Activated CD8-positive, alpha-beta memory T cell treated with anti-CD3 and anti-CD28 coated beads for 48 hours (primary cell): ENCODE measurements at places on chromosomes 2 and 18.

GRCh38 chr2:88016960-88017779 lies 823 bp upstream of the RNU2-63P start:
- DNase-seq, result peak; percentile 7

DNA sequence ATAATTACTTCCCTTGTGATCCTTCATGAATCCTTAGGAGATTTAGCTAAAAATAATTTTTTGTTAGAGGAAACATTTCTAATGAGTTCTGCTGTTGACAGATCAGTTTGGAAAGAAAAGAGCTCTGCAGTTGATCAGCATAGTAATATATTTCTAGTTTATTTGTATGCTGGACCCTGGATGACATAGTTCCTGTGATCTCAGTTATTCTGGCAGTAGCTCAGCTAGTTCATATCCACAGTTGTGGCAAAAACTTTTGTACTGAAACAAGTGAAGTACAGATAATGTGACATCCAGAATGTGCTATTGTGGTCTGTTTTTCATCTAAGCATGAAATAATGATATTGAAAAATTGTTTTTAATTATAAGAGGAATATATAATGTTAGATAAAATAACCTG lies 33.7 kb downstream of the ABI2 start:
- no peak for DNase-seq

DNA sequence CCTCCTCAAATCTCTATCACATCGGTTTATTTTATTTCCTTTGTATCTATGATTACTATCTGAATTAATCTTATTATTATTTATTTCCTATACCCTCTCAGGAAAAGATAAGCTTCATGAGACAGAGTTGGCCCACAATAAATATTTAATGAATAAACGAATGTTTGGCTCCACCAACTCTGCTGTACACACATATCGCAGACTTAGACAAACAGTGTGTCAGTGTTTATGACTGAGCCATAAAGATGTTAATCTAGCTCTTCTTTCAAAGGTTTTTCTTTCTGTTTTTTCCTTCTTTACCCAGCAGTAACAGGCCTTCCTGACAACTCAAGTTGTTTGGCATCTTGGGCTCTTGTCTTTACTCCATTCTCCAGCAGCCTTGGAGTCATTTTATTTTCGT lies 329.5 kb downstream of the CDH2 start:
- DNase-seq, result no peak

GRCh38 chr2:238791354-238791753 lies 56.5 kb upstream of the TWIST2 start:
- DNase-seq, result no peak

GRCh38 chr2:168552450-168552856 lies 96.4 kb downstream of the CERS6 start:
- no peak for DNase-seq

GRCh38 chr2:179646862-179647587 lies 214.4 kb downstream of the ZNF385B start:
- DNase-seq, result no peak

DNA sequence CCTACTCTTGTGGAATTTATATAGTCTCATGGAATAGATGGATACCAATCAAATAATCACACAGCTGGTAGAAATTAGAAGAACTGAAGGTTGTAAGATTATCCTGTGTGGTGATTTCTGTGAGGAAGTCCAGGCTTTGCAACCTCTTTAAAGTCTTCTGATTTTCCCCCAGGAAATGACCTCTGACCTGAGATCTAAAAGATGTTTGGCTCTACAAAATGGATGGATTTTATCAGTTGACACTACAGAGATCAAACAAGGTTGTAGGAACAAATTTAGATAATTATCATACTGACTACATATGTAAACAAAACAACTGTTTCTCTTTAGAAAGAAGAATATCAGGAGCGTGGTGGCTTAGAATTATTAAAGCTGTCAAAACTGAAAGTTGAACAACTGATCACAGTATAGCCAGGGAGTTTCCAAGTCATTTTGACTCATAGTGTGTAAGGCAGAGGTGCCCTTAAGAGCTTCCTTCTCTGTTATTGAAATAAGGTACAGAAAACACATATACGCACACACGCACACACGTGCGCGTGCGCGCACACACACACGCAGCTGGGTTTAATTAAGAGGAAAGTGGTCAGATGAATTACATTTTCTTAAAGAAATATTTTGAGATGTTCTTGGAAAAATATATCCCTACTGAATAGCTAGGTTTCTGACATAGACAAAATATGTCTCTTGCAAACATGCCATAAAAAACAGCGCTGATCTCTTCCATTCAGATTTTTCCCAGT lies 35.5 kb upstream of the PELI1 start:
- DNase-seq, result no peak

- DNase-seq, result no peak
These were observed 21.1 kb downstream of the KIF5C start for GRCh38 chr2:148896136-148896535.

DNA sequence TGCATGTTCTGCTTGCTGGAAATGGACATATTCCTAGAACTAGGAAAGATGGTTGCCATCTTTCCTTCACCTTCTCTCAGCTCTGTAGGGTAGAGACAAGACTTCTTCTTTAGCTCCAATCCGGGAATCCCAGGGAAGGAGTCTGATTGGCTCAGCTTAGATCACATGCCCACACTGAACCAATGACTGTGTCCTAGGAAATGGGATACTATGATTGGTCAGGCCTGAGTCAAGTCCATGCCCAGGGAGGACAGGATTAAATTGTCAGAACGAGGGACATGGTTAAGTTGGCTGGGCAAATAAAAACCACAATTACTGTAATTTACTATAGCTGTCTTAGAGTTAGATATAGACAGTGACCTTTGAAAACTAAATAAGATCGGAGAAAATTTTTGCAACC lies 31.4 kb downstream of the SEMA4F start:
- no peak for DNase-seq

GRCh38 chr2:37576831-37577230 lies 94.6 kb downstream of the CDC42EP3 start:
- no peak for DNase-seq

- DNase-seq, result no peak
These were observed 43.6 kb upstream of the VPS54 start for GRCh38 chr2:64062840-64063239.

DNA sequence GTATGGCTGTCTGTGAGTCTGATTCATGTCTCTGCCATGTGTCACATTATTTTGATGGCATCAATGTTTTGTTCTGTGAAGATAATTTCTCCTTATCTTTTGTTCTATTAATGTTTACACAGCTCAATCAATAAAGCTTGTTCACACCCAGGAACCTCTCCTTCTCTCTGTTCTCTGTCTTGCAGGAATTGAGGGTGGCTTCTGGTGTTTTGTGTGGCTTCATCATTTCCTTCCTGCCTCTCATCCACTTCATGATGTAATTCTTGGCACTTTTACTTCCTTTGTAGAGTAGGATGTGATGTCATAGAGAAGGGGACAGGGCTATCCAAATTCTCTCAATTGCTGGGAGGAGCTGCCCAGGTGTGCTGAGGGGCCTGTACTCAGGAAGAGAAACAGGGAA lies 27.2 kb downstream of the ASXL3 start:
- DNase-seq, result no peak

- no peak for DNase-seq
These were observed 150.2 kb upstream of the DOK6 start for GRCh38 chr18:69250305-69251151.

GRCh38 chr2:58973811-58974281 lies 732.7 kb upstream of the FANCL start:
- DNase-seq, result no peak

GRCh38 chr2:54928719-54929118 lies 121.5 kb downstream of the RTN4 start:
- no peak for DNase-seq

- DNase-seq, result no peak
These were observed 1.6 kb upstream of the LPIN1 start for GRCh38 chr2:11744631-11745394.

DNA sequence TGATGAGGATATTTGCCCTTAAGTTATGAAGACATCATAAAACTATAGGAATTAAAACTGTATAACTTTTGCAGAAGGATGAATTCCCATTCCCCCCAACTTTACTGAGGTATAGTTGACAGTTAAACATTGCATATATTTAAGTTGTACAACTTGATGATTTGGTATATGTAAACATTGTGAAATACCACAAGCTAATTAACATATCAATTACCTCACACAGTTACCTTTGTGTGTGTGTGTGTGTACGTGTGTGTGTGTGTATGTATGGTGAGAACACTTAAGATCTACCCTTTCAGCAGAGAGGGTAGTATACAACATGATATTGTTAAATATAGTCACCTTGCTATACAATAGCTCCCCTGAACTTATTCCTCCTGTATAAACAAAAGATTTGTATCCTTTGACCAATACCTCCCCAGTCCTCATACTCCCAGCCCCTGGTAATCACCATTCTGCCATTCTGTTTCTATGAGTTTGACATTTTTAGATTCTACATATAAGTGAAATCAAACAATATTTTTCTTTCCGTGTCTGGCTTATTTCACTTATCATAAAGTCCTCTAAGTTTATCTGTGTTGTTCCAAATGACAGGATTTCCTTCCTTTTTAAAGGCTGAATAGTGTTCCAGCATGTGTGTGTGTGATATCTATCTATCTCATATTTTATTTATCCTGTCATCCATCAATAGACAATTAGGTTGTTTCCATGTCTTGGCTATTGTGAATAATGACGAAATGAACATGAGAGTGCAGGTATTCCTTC lies 48.2 kb upstream of the FAM136A start:
- DNase-seq, result no peak

DNA sequence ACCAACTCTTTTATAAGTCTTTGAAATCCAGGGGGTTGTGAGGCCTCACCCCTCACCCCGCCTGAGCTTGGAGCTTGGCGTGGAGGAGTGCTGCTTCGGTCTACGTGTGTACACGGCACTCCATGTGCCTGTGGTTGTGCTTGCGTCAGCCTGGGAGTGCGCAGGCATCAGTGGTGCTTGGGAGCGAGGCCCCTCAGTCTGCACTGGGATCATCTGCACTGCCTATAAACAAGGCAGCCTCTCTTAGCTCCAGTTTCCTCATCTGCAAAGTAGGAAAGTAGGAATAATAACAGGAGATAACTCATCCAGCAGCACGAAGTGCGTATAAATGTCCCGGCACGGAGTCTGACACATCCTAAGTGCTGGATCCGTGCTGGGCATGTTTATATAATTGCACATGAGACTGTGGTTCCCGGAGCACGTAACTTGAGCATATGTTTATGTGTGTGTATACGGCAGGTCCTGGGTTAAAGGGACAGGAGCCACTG lies 1.2 kb downstream of the GYPC start:
- DNase-seq, result no peak
